Activated CD4-positive, alpha-beta T cell treated with anti-CD3 and anti-CD28 coated beads for 36 hours (primary cell): ENCODE measurements at places on chromosomes 12 and 14. TPM values are rescaled to one million over a fixed set of nuclear protein-coding genes. Genes with fewer than 3 reads are reported as not detected.

FOXG1 gene
- total RNA-seq: not detected

TSPAN19 gene
- not detected for total RNA-seq

GALC gene
- total RNA-seq: 10.3 TPM

WNT5B gene
- not detected for total RNA-seq

- peaks cover 49% of the 10 kb centered on the region for H3K4me1 ChIP-seq
- H3K36me3 ChIP-seq: peaks cover 12% of the 10 kb centered on the region
- no peak overlapping the region for H3K4me3 ChIP-seq
- H3K27ac ChIP-seq: peak overlapping the region; percentile 89
These were observed 25.9 kb upstream of the DHRS2 start for GRCh38 chr14:23610090-23610814.

- no peaks in the 10 kb centered on the region for H3K27me3 ChIP-seq
- no peak overlapping the region for H3K4me3 ChIP-seq
- H3K36me3 ChIP-seq: no peaks in the 10 kb centered on the region
- H3K27ac ChIP-seq: no peak overlapping the region
These were observed 433.1 kb downstream of the ADAMTS20 start for GRCh38 chr12:43118881-43119280.

DNA sequence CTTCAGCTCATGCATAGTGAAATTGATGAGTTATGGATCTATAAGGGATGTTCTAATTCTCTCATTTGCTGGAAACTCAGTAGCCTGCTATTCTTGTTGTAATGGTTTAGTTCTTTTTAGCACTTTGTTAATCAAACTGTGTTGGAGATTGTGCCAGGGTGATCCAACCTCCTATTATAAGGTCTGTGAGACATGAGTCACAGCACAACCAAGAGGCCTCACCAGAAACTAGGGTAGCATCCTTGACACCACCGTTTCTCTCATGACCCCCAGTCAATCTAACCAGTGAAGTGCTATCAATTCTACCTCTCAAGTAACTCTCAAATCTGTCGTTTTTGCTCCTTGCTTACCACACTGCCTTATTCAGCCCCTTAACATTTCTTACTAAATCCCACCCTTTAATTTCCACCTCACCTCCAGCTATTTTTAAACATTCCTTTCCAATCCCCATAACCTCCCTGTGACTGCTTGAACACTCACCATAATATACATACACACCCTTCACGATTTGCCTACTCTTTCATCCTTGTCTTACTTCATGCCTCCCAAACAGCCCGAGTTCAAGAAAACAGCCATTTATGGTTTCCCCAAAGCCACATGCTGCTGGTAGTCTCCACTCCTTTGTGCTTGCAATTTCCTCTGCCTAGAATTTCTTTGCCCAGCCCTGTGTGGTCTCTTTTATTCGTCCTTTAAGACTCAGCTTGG is 53.9 kb upstream of the NUDT4 start:
- no peaks in the 10 kb centered on the region for H3K36me3 ChIP-seq
- no peak overlapping the region for H3K4me3 ChIP-seq
- H3K27ac ChIP-seq: no peak overlapping the region
- no peaks in the 10 kb centered on the region for H3K27me3 ChIP-seq
- DNase-seq: no peak

GRCh38 chr12:63066782-63067181 is 84.2 kb downstream of the AVPR1A start:
- H3K27me3 ChIP-seq: no peaks in the 10 kb centered on the region
- no peaks in the 10 kb centered on the region for H3K36me3 ChIP-seq
- H3K27ac ChIP-seq: no peak overlapping the region
- no peak for DNase-seq

GRCh38 chr12:76636121-76636692 is 76.6 kb upstream of the OSBPL8 start:
- H3K27me3 ChIP-seq: no peaks in the 10 kb centered on the region
- H3K36me3 ChIP-seq: no peaks in the 10 kb centered on the region
- H3K4me3 ChIP-seq: no peak overlapping the region
- H3K4me1 ChIP-seq: peaks cover 9% of the 10 kb centered on the region
